ENCODE measurements at places on chromosomes 5 and 9. TPM values are rescaled to one million over a fixed set of nuclear protein-coding genes. Genes with fewer than 3 reads are reported as not detected.

DNA sequence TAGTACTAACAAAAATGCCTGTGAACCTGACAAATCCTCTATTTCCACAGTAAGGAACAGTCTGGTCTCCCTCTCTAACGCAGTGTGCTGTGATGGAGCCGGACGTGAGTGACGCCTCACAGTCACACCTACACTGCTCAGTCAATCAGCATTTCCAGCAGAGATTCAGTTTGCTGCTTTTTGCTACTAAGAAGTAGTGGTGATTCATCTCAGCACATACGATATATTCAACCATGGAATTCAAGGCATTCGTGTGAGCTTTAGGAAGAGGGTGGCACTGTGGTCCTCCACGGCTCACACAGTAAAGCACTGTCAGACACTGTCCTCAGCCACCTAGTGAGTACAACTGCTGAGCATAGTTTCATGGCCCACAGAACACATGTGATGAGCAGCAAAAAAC, 70.9 kb downstream of the SETX start:
- DNase-seq = peak; percentile 29

DNA sequence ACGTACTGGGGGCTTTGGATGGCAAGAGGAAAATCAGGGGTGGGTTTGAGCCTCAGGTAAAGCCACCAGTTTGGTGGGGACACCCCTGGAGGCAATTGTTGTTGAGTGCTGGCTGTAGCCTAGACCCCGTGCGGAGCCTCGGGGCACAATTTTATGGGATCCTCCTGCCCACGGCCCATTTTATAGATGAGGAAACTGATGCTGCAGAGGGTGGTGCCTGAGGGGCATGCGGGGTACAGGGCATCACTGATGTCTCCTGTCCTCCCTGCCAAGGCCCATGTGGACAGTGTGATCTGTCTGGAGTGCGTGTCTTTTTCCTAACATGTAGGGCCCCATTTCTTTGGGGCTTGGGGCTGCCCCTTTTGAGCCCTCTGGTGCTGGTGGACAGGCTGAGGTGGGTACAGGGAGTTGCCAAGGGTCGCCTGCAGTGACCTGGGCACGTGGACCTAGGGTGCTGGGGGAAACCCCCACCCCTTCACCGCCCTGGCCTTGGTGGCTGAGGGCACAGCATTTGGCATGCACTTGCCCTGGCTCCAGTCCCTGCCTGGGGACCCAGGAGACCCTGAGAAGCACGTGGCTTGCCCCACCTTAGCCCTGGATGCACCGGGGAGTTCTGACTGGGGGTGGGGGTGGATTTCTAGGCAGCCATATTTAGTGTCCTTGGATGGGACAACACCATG, 22.1 kb downstream of the WNK2 start:
- no peak for DNase-seq

GRCh38 chr5:144328980-144329379, 158.3 kb downstream of the KCTD16 start:
- no peak for DNase-seq

DNA sequence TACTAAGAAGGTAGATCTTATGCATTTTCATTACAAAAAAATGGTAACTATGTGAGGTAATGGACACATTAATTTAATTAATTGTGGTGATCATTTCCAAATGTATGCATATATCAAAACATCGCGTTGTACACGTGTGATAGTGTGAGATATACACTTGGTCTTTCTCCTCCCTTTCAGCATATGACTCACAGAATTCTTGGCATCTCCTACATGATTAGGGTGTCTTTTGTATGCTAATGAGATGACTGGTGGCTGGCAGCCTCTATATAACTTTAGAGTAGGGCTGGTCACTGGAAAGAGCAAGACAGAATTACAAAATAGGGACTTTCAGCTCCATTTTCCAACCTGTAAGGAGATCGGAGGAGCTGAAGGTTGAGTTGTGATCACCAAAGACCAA, 1167.6 kb downstream of the CDH12 start:
- DNase-seq = peak; percentile 81

DNA sequence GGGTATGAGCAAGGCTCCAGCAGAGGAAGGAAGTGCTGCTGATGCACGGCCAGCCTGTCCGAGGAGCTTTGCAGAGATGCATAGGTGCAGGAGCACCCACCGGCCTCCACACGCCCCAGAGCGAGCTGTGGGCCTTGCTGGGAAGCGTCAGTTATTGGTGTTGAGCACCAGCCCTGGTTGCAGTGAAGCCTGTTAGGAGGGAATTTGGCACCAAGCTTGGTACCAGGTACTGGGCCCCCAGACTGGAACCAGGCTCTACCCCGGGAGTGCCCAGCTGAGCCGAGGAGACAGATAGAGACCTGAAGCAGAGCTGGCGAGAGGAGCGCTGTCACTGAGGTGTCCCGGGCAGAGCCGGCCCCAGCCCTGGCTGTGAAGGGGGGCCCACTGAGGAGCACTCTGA, 5.2 kb downstream of the TCF7 start:
- DNase-seq = no peak

DNA sequence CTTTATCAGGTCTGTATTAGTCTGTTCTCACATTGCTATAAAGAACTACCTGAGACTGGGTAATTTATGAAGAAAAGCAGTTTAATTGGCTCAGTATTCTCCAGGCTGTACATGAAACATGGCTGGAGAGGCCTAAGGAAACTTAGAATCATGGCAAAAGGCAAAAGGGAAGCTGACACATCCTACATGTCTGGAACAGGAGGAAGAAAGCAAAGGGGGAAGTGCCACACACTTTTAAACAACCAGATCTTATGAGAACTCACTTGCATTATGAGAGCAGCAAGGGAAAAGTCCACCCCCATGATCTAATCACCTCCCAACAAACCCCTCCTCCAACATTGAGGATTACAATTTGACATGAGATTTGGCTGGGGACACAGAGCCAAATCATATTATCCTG, 132.1 kb downstream of the PCSK1 start:
- DNase-seq = no peak

PCDHA10 gene
- 0.09 TPM for polyA plus RNA-seq

SLC6A3 gene
- polyA plus RNA-seq = not detected

DNA sequence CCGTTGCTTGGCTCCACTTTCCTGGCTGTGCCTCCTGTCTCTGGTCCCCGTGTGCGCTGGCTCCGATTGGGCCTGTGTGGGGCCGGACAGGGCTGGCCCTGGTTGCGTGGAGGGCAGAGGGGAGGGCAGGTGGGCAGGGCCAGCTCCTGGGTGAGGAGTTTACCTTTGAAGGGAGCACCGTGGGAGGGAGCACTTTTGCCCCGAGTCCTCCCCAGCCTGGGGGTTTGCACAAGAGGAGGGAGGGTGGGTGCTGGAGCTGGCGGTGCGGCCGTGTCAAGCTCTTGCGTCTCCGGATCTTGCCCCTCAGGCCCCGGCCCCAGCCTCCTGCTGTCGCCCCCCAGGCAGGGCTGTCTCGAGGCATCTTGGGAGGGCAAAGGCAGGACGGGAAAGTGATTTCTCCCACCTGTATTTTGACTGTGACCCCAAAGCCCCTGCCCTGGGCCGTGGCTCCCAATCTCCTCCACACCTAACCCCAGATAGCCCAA, 48.3 kb upstream of the EXOC3 start:
- DNase-seq = no peak

KCNV2 gene
- polyA plus RNA-seq = not detected

GRCh38 chr5:133751421-133751820, 139.1 kb upstream of the FSTL4 start:
- DNase-seq = no peak

GRCh38 chr5:72468606-72469005, 38.6 kb downstream of the ZNF366 start:
- DNase-seq = no peak

GRCh38 chr5:24547132-24547531, 97.6 kb downstream of the CDH10 start:
- DNase-seq = no peak
